ENCODE measurements at places on chromosomes 5 and 9.

- DNase-seq: no peak
These were observed 4.7 kb downstream of the APC start for GRCh38 chr5:112742424-112742823.

DNA sequence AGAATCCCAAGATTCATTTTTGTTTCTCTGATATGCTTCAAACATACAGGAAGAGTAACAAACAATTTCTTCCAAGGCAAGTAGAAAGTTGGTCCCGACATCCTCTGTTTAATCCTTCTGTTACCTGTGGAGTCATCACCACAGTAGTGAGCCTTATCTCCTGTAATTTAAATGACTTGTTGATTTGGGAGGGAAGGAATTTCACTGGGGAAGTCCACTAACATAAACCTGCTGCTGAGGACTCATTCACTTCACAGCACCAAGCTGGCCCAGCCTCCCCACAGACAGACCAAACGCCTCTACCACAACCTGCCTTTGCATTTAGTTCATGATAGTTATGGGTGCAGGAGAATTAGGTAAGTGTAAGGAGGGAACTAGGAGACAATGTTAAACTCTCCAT lies 63.2 kb downstream of the PRKACG start:
- DNase-seq: no peak

- DNase-seq: no peak
These were observed 6.9 kb downstream of the PBX3 start for GRCh38 chr9:125754096-125754495.

GRCh38 chr9:12271421-12271891 lies 421.7 kb upstream of the TYRP1 start:
- DNase-seq: no peak

- no peak for DNase-seq
These were observed 193.1 kb downstream of the MEF2C start for GRCh38 chr5:88689668-88690408.

GRCh38 chr9:5876026-5876425 lies 14.7 kb upstream of the MLANA start:
- no peak for DNase-seq

DNA sequence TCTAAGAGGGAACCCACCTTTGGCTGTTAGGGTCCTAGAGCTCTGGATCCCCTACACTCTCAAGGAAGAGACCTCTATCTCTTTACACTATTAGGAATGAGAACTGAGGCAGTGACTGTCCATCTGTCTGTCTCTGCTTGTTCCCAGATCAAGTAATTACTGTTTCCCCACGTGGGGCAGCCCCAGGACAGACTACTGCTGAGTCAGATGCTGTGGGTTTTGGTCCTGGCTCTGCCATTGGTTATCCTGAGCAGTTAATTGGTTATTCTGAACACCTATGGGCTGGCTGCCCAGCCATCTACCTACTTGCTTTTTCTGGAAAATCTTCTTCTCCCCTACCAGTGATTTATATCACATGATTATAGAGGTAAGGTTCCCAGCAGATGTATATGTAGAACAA lies 33.3 kb downstream of the FBXO10 start:
- no peak for DNase-seq

- no peak for DNase-seq
These were observed 218.4 kb upstream of the MAST4 start for GRCh38 chr5:66377747-66378146.

DNA sequence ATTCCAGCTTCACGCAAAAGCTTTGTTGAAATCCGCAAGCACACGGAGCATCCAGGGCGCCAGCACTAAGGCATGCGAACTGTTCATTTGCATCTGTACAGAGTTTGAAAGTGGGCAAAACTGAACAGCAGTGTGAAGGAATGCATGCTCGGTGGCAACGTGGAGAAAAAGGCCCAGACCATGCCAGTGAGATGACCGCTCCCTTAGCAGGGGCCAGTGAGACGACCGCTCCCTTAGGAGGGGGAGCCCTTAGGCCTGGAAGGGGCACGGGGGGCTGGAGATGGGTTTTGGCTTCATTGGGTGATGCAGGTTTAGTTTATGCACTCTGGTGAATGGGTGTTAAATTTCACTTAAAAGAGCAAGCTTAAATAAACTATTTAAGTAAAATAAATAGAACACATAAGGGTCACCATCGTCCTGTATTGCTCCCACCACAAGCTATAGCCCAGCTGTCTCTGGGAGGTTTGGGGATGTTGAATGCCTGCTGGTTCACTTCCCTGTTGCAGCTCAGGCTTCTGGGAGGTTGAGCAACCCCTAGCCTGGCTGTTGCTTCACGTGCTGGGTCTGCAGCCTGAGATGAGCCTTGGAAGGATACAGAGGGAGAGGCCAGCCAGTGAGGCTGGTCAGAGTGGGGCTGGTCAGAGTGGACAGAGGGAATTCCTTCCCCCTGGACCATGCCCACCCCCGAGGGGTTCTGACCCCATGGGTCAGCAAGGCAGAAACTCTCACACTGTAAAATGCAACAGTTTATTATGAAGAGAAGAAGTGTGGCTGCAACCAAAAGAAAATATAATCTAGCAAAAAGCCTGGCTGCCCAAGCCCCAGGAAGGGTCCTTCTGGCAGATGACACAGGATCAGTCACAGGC lies 4.6 kb upstream of the FCN1 start:
- peak; percentile 82 for DNase-seq

DNA sequence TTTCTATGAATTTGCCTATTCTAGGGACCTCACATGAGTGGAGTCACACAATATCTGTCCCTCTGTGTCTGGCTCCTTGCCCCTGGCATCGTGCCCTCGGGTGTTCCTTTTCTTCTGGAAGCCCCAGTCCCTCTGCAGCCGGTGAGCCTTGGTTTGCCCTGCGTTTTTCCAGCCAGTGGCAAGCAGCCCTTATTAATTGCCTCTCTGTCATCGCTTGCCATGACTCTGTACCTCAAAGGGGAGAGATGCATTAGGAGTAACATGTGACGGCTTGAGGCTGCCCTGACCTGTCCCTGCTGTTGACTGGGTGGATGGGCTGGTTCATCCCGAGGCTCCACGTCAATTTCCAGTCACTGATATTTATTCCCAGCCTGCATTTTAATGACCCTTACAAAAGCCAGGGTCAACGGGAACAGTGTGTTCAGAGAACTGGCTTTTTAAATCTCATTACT lies 87.3 kb downstream of the CFAP90 start:
- DNase-seq: no peak

- DNase-seq: no peak
These were observed 41.8 kb downstream of the ENC1 start for GRCh38 chr5:74598731-74599130.

DNA sequence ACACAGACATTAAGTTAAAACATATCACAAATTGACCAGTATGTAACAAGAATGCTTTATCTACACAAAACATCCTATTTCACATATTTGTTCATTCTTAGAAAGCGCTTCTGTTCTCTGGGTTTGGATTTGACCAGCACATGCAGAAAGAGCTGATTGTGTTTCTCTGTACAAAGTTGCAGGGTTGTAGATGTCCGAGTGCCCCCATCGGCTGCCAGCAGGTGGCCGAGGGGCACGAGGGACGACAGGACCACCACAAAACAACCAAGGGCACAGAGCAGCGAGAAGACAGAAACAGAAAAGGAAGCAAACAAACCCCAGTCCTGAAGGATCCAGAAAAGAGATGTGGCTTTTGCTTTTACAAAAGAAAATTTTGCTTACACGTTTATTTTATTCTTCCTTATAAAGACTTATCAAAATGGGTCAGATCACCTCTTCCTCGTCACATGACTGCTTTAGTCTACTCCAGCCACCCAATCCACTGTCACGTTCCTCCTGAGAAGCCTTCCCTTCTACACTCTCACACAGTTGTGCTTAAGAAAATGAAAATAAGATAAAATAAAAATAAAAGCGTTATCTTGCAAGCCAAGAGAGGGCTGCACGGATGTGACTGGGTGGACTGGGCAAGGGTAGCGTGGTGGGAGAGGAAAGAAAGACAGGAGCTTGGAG lies 9.5 kb downstream of the OTP start:
- no peak for DNase-seq

- DNase-seq: no peak
These were observed 73.6 kb downstream of the ZNF474 start for GRCh38 chr5:122202952-122203351.

DNA sequence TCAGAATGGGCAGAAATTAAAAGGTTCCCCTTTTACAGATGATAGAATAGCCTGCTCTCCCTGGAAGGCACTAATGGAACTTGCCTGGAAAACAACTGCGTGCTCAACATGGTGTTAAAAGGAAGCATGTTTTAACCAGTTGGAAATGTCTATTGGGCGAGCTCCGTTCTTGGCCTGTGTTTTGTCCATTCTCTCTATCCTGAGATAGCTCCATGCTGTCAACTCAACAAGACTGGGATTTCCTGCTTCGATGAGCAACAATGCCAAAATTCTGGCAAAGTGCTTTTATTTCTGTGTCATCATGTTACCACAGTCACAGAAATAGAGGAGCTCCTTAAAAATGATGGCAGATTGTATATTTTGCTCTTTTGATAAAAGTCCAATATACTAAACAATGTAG lies 198.3 kb downstream of the PLK2 start:
- DNase-seq: no peak

DNA sequence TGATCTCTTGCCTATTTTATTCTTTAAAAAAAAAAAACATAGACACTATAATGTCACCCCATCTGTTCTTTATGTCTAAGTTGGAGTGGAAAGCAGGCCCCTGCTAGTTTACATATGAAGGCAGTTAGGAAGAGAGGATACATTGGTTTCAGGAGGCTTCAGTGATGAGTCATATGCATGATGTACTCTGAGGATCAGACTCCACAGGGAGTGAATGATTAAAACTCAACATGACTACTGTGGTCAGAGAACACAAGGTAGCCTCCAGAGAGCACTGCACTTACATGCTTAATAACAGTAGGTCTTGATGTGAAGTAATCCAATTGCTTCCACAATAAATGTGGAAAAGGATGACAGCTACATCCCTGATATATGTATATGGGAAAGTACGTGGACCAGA lies 22.7 kb upstream of the FSTL4 start:
- no peak for DNase-seq

GRCh38 chr5:74027732-74028338 lies 401.8 kb downstream of the ARHGEF28 start:
- DNase-seq: no peak

GRCh38 chr9:35871545-35871944 lies 1.3 kb upstream of the OR13J1 start:
- no peak for DNase-seq

DNA sequence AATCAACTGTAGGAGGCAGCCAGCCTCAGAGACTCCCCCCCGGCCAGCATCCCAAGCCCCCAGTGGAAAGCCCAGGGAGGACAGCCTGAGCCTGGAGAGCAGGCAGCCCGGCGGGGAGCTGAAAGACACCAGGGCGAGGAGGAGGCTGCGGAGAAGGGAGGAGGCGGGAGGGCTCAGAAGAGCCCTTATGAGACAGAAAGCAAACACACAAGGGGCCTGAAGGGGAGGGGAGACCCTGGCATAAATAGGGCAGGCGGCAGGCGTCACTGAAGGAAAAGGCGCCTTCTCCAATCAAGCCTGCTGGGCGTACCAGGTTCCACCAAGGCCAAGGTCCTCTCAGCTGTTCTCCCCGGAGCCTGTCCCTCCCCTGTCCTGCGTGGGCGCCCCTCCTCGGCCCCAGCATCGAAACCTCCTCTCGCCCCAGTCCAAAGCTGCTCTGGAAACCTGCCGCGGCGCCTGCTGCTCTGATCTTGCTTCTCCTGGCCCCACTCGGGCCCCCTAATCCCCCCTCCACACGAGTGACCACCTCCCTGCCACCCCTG lies 1.3 kb downstream of the SLC9A3 start:
- DNase-seq: no peak

GRCh38 chr5:157059093-157059539 lies at the start of gene HAVCR1:
Gene HAVCR1, minus strand, starts transcription at chr5:157059116. Its CDS starts 1,173 bp downstream, at chr5:157057943.
- DNase-seq: no peak

- DNase-seq: no peak
These were observed 60.2 kb upstream of the FUBP3 start for GRCh38 chr9:130518943-130519799.

DNA sequence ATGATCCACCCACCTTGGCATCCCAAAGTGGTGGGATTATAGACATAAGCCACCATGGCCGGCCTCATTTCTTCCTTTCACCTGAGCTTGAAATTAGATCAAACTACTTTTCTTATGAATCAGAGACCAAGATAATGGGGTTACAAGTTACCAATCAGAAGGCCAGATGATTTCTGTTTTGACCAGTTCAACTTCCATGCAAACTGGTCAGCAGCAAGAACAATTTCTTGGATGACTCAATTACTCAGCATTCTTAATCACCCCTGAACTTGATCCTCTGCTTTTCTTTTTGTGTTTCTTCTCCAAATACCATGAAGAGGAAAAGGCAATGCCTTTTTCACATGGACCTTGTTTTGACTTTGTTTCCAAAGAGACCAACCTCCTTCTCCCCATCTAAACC lies 10.0 kb upstream of the PLIN2 start:
- DNase-seq: no peak

GRCh38 chr9:123282362-123283047 lies 14.1 kb upstream of the STRBP start:
- peak; percentile 80 for DNase-seq

DNA sequence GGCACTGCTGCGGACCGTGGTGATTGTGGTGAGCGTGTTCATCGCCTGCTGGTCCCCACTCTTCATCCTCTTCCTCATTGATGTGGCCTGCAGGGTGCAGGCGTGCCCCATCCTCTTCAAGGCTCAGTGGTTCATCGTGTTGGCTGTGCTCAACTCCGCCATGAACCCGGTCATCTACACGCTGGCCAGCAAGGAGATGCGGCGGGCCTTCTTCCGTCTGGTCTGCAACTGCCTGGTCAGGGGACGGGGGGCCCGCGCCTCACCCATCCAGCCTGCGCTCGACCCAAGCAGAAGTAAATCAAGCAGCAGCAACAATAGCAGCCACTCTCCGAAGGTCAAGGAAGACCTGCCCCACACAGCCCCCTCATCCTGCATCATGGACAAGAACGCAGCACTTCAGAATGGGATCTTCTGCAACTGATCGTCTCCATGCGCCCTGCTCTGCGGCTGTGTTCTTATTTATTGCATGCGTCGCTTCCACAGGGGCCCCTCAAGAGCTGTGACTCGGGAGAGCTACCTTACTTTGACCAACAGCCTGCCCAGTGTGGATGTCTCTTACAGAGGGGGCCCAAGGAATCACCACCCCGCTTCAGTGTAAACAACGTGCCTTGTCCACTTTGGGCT lies 10.8 kb downstream of the S1PR3 start:
- DNase-seq: no peak

DNA sequence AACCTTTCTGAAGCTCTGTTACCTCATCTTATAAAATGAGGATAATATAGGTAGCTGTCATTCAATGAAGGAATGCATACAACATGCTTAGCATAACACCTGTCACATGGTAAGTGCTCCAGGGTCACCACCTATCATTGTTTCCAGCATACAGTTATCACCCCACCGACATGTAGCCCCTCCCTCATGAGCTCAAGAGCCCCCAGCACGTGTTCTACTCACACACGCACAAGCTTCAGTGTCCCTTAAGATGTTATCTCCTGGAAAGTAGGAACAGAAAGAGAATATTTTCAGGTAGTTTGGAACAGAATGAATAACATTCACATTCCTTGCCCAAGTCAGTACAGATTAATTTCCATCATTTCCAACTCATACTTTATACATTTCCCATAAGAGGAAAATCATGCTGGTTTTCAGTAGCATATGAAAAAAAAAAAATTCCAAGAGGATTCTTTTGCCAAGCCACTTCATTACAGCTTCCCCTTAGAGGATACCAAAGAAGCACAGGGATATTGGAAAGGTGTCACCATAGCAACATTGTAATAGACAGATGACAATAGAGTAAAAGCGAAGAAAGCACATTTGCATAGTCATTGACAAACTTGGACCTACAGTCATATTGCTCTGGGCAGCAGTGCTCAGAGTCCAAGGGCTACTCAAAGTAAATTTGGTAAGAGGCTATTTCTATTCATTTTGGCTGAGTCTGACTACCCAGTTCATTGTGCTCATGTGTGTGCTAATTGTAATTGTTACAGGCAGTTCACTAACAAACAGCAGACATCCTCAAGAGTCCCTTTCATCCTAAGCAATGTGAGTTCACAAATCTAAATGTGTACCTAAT lies 1.5 kb upstream of the MOB3B start:
- DNase-seq: no peak

Measured in Right ventricle myocardium superior (tissue), 1 donor.